ENCODE measurements at places on chromosomes 11 and 22.

- no peak for DNase-seq
These were observed 263.2 kb downstream of the DCDC1 start for GRCh38 chr11:31106326-31106725.

GRCh38 chr11:28346209-28346608, 238.0 kb downstream of the METTL15 start:
- no peak for DNase-seq

DNA sequence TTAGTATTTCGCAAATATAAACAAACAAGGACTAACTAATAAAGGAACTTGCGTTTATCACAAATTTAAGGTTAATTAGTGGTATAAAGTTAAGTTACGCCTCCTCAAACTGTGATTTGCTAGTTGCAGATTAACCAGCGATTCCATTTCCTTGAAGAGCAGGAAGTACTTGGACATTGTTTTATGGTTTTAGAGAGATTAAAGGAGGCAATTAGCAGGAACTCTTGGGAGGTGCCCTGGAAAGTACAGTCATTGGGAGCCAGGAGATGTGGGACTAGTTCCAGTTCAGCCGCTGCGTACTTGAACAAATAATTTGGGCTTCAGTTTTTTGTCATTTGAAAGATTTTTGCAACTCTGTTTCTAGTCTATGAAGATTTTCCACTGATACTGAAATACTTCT, 3.3 kb downstream of the FAM118B start:
- DNase-seq = no peak

DNA sequence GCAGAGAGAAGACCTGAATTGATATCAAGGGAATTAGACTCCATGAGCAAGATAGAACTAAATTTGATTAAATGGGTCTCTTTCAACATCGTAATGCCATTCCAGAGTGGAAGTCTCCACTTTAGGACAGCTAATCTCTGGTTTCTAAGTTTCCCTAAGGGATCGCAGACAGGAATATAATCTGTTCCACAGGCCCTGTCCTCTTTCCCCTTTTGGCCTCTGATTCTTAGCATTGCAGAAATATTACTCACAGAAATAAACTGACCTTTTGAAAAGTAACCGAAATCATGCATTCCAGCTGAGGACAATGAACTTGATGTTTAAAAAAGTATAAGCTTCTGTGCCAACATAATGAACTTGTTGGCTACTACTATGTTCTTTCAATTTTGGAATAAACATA, 227.8 kb downstream of the ETS1 start:
- no peak for DNase-seq

DNA sequence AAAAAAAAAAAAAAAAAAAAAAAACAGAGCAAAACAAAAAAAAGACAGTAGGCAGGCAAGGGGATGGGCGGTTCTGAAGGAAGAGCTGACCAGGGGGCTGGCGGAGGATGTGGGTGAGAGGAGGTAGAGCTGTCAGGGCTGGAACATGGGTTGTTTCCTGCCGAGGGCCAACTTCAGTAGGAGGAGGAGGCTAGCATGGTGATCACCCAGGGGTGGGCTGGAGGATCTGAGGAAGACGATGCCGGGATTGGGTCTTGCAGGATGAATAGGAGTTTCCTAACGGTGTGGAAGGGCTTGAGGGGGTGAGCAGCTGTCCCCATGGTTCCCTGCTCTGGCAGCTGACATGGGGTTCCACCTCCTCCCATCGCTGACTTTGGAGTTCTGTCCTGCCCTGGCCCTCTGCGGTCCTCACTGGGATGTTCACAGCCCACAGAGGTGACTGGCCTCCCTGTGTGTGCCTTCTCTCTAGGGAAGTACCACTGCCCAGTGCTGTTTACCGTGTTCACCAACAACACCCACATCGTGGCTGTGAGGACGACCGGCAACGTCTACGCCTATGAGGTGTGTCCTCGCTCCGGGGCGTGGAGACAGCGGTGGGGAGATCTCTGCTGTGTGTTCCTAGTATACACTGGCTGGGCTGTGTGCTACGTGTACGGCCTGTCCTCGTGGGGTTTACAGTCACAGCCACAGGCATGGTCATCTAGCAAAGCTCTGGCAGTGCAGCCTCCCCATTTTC, 15.2 kb downstream of the PPIL2 start:
- DNase-seq = no peak

DNA sequence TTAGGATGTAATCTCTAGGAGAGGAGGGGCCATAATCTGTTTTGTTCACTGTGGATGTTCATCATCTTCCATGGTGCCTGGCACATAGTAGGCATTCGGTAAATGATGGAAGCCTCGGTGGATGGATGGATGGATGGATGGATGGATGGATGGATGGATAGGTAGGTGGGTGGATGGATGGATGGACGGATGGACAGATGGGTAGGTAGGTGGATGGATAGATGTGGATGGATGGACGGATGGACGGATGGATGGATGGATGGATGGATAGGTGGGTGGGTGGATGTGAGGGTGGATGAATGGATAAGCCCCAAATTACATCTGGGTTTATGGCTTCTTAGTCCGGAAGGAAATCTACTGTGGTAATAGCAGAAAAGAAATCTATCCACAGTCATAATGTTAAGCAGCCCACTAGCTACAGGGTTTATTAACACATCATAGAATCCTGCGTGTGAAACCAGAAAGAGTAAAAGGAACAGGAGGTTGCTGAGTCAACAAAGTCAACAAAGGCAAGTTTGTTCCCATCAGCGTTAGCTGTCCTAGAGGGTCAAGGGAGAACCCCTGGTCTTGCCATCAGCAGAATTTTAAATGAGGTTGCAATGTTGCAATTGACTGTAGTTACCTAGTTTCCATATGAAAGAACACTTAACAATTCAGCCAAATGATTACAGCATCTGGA, 82.8 kb downstream of the C11orf91 start:
- no peak for DNase-seq

- no peak for DNase-seq
These were observed 54.2 kb downstream of the OTOG start for GRCh38 chr11:17601256-17601671.

DNA sequence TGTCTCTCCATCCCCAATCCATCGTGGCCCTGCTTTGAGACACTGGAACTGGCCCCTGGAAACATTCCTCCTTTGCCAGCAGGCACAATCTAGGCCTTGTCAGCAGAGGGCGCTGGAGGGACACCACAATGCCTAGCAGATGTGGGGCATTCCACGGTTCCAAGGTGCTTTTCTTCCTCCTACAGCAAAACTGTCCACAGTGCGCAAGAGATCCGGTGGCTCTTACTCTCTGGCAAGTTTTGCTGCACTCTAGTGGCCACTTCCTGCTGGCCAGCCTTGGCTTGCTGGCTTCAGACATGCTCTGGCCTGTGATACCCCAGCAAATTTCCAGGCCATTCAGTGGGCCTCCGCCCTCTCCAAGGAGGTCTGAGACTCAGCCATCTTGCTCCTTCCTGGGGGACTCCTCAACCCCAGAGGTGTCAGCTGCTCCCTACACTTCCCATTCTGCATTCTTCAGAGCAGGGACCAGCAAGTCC, 17.1 kb upstream of the RBM4B start:
- DNase-seq = peak; percentile 91

DNA sequence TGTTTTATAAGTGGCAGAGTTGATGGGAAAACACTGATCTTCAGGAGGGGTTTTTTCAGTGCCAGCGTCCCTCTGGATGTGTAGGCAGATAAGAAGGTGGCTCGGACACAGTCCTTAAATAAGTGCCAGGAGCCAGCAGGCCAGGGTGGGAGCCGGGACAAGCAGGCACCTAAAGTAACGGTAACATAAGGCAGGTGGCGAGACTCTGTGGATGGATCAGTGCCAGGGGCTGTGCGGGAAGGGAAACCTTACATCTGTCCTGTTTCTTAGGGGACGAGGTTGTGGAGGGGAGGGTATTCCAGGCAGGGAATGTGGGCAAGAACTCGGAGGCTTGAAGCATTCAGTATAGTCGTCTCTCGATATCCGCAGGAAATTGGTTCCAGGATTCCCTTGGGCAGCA, 15.9 kb downstream of the BCR start:
- no peak for DNase-seq

DNA sequence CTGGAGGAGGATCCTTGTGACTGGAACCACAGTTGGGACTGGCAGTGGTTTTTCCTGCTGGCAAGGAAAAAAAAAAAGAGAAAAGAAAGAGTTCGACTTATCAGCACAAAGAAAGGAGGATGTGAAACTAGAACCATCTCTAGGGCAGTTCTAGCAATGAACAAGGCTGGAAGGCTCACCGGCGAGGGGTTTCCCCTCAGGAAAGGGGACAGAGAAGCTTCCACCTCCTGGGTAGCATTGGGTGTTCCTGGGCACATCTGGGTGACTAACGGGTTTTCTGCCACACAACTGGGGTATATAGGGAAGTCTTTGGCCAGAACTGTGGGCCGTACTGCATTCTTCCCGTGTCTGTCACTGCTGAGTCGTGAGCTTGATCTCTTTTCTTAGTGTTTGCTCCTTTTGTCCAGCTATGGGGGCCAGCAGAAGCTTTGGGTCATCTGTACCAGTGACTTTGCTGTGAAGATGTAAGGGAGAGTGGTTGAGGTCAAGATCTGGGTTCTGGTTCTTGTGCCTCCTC, 109.4 kb upstream of the OR4B1 start:
- peak; percentile 57 for DNase-seq

DNA sequence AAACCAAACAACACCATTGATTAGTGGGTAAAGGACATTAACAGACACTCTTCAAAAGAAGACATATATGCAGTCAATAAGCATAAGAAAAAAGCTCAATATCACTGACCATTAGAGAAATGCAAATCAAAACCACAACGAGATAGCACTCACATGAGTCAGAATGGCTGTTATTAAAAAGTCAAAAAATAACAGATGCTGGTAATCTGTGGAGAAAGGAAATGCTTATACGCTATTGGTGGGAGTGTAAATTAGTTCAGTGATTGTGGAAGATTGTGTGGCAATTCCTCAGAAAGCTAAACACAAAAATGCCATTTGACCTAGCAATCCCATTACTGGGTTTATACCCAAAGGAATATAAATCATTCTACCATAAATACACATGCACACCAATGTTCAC, 182.6 kb downstream of the TRPC6 start:
- no peak for DNase-seq

- no peak for DNase-seq
These were observed 228.5 kb upstream of the SESN3 start for GRCh38 chr11:95459291-95460042.

- peak; percentile 76 for DNase-seq
These were observed 1.7 kb downstream of the CAPRIN1 start for GRCh38 chr11:34053161-34053686.

DNA sequence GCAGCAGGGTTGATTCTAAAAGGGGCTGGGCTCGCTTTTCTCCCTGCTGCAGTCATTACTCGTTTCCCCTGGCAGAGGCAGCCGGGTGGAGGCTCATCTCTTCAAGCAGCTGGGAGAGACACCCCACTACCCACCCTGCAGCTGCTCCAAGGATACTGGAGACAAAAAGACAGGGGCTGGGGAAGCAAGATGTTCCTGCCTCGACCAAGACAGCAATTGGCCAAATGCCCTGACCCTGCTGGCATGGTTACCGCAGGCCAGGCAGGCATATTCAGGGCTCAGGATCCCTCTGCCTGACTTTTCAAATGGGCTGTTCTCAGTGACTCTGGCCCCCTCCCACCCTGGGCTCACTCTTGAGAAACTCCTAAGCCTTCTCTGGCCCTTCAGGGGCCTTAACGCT, 6.8 kb upstream of the RGL4 start:
- DNase-seq = no peak

DNA sequence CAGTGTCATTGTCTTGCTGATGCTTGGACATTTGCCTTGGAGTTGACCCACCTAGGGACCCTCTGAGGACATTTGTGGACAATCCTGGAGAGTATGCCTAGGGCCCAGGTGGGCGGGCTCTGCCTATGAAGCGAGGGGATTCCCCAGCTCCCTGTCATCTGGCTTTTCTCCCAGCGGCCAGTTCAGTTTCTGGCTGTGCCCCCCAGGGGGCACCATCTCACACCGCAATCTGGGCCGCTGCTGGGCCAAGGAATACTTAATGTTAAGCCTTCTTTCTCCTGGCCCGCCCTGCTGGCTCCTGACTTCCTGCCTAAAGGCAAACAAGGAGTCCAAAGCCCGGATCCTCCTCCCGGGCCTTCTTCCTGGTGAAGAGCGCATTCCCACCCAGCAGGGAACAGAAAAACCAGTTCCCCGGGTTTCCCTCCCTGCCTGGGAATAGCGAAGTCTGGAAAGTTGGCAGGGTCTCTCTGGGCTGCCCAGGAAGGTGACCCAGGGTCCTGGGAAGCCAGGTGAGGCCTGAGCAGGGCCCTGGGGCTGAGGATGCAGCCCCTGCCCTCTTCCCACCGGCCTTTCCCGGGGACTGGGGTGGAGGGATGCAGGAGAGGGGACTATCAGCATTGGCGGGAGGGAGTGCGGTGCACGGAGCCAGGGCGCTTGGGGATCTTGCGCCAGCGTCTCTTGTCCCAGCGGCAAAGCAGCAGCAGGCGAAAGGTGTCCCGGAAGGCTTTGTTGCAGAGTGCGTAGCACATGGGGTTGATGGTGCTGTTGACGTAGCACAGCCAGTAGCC, 11.9 kb downstream of the CHRM1 start:
- no peak for DNase-seq

DNA sequence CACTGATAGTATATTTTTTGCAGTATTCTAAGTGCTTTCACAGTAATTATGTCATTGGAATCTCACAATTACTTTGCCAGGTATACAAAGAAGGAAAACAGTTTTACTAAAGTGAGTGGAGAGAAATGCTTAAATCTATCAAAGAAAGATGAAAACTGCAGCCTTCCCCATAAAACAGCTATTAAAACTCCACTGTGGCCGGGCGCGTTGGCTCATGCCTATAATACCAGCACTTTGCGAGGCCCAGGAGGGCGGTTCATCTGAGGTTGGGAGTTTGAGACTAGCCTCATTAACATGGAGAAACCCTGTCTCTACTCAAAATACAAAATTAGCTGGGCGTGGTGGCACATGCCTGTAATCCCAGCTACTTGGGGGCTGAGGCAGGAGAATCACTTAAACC, 19.1 kb downstream of the OR51E1 start:
- DNase-seq = no peak

DNA sequence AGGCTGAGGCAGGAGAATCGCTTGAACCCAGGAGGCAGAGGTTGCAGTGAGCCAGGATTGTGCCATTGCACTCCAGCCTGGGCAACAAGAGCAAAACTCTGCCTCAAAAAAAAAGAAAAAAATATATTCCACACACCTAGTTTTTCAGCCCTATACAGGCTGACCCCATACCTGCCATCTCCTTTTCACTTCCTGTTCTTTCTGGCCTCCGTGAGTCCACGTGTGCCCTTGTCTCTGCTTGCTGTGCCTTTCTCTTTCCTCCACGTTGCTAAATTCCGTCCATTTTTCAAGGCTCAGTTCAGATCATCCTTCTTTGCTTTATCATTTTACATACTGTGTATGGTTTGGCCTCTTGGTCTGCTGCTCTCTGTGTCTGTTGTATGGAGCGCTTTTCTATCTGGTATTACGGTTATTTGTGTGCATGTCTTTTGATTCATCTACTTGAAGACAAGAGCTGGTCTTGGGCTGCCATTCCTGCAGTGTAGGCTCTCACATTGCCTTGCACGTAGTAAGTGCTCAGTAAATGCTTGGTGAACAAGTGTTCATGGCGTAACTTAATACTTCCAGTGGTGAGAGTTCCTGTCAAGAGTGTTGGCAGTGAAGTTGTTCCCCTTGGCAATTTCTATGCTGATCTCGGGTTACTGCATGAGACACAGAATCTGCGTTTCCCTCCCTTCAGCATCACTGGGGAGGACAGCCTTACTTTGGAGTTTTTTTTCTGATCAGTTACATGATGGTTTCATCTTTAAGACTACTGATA, 57.5 kb downstream of the PTPRJ start:
- no peak for DNase-seq
